ENCODE measurements at places on chromosomes 7 and 10. TPM values are rescaled to one million over a fixed set of nuclear protein-coding genes. Genes with fewer than 3 reads are reported as not detected.

Gene CALHM1
- total RNA-seq, result not detected

Gene C10orf62
- total RNA-seq, result not detected

Gene ICA1
- total RNA-seq, result 458 TPM

Gene ELMO1
- 74.2 TPM for total RNA-seq

Gene PDZD7
- total RNA-seq, result not detected

Gene SHTN1
- total RNA-seq, result 13.3 TPM

Gene TRIM73
- 22.8 TPM for total RNA-seq

Gene TBC1D12
- total RNA-seq, result 12.9 TPM

Gene PTN
- total RNA-seq, result 47.4 TPM

Gene ACTL6B
- total RNA-seq, result not detected

Gene TMEM176A
- 35.8 TPM for total RNA-seq

Gene GPR141
- total RNA-seq, result 7.1 TPM

Gene NKX2-3
- 2.8 TPM for total RNA-seq

Gene OGDHL
- 3.7 TPM for total RNA-seq

Gene ERVW-1
- not detected for total RNA-seq

Gene LRRC4
- total RNA-seq, result 61.8 TPM

Gene ADAMTS14
- total RNA-seq, result not detected

Gene CALML3
- total RNA-seq, result not detected

Gene CUBN
- 3.1 TPM for total RNA-seq

Gene CABCOCO1
- total RNA-seq, result not detected

- no peak for DNase-seq
Observed at GRCh38 chr10:124155781-124156435, 62.5 kb upstream of the CHST15 start.

GRCh38 chr7:22875470-22875869 is 52.8 kb upstream of the TOMM7 start:
- no peak for DNase-seq

DNA sequence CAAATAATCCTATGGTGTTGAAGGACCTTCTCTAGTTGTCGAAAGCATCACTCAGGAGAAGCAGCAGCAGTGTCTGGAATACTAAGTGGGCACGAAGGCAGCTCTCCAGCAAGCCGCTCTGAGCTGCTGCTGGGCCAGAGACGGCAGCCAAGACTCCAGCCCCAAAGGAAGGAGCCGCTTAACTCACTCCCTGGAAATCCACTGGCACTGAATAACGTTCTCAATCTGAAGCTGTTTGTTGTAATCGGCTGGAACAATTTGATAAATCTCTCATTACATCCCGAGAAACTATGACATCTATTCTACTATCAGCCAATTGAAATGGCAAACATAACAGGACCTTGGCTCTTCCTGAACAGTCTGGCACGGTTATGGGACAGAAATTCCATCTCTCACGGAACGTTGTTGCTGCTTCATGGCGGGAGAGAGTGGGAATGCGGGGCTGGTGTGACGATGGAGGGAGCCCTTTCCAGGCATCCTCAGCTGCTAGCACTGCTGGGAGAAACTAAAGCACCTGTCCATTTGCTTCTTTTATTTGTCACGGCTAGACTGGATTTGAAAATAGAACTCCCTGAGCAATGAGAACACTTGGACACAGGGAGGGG is 331.5 kb upstream of the RNF32 start:
- peak; percentile 6 for DNase-seq

DNA sequence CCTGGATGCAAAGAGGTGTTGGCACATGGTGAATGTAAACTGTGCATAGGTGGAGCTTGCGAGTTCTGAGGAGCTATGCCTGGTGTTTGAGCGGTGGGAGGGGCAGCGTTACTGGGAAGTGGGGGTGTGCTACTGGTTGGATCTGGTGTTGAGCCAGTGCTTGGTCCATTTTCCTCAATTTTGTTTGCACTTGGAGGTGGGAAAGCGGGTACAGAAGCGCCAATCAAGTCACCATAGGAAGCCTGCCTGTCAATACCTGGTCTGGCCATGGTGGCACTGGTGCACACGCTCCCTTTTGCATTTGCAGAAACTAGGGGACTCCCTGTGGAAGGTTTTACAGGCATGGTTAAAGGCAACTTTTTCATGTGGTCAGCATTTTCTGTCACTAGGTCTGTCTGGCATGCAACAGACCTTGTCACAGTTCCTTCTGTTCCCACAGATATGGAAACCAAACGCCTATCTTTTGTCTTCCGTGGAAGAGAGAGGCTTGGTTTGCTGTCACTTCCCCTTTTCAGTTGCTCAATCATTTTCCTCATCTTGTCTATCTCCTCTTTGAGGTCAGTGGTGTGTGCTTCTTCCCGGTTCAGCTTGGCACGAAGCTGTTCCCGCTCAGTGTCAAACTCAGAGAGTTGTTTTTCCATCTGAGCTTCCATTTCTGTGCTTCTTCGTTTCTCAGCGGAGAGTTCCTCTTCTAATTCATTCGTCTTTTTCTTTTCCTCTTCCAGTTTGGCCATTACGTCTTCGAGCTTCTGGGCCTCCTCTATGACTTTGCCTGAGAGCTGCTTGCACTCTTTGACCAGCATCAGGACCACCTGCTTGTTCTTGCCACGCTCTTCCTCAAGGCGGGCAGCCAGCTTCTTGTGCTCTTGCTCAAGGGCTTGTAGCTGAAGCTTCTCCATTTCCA is 81.1 kb downstream of the CTTNBP2 start:
- no peak for DNase-seq

DNA sequence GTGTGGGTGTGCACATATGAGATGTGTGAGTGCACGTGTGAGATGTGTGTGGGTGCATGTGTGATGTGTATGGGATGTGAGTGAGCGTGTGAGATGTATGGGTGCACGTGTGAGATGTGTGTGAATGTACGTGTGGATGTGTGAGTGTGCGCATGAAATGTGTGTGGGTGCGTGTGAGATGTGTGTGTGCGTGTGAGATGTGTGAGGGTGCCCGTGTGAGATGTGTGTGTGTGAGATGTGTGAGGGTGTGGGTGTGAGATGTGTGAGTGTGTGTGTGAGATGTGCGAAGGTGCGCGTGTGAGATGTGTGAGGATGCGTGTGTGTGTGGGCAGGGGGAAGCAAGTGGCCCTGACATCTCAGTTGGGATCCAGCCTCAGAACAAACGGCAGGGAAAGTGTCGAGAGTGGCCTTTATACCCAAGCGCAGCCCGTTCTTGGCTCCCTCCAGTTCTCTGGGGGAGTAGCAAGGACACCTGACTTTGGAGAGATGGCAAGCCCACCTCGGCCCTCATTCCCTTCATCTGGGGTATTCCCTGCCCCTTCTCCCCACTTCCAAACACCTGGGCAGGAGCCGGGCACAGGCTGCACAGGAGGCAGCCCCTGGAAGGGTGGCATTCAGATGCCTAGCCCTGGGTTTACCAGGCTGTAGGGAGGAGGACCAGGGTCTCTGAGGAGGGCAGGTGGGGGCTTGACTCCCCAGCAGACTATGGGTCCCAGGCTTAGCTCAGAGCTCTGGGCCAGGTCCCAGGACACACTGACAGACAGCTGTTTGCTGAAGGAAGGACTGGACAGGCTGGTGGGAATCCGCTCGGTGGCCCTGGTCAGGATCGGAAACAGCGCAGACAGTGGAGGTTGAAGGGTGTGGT is 31.6 kb downstream of the PPIF start:
- DNase-seq, result no peak

GRCh38 chr10:116838143-116838725 is 11.1 kb upstream of the ENO4 start:
- DNase-seq, result no peak

GRCh38 chr7:133293384-133294160 is 40.7 kb downstream of the EXOC4 start:
- no peak for DNase-seq

DNA sequence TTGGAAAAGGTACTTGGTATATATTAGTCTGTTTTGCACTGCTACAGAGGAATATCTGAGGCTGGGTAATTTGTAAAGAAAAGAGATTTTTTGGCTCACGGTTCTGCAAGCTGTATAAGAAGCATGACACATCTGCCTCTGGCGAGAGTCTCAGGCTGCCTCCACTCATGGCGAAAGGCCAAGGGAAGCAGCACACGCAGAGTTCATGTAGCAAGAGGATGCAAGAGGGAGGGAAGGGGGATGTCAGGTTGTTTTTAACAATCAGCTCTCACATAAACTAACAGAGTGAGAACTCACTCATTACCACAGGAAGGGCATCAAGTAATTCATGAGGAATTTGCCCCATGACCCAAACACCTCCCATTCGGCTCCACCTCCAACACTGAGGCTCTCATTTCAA is 484.8 kb upstream of the DPP6 start:
- peak; percentile 78 for DNase-seq

GRCh38 chr10:24340883-24341282 is 131.9 kb downstream of the KIAA1217 start:
- DNase-seq, result no peak

- no peak for DNase-seq
Observed at GRCh38 chr10:71448146-71448545, 51.4 kb downstream of the CDH23 start.

DNA sequence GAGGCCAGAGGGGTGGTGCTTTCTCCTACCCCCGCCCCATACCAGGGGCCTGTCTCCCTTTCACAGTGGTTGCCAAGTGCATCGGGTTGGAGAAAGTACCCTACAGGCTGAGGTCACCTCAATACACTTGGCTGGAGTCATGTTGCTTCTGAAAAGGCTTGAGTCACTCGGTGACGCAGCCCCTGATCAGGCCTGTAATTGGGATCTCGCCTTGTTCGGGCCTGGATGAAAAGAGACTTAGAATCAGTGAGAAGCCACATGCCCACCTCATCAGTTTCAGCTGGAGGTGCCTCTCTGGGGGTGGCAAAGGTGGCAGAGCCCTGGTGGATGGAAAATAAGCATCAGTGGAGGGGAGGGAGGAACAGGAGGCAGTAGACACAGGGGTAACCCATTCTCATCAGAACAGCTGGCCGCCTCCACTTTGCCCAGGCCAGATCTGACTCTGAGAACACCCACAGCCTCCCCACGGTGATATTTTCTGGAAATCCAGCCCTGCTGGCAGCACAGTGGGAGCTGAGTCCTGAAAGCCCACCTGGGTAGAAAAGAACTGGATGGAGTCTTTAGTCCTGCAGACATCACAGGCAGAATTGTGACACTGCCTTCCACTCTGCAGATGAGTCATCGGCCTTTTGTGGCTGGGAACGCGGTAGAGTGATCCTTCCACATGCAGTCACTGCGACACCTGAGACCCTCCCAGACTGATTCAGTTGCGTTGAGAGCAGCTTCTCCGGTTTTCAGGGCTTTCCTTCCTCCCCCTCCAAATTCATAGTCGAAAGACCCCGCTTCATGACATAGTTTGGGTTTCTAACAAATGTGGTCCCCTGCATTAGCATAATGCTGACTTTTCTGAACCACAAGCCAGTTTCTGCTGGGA is 108.0 kb downstream of the GRK5 start:
- DNase-seq, result no peak

- no peak for DNase-seq
Observed at GRCh38 chr7:50203521-50203920, 101.0 kb upstream of the IKZF1 start.

DNA sequence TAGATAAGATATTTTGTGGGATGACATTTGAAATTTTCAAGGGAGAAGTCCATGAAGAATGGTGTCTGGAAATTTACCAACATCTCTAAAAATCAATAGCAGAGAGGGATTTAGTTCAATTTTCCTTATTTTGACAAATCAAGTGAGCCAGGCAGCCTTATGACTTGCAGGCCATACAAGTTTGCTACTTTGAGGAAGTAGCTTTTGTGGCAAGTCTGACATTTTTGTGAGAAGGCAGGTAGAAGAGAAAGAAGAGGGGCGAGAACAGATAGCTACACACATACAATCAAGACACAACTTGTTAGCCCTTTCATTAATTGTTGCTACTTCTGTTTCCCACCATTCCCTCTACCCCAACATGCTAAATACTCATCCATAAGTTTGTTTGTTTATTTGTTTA is 74.5 kb upstream of the OIT3 start:
- no peak for DNase-seq

GRCh38 chr10:86673827-86674581 is 5.7 kb downstream of the LDB3 start:
- no peak for DNase-seq

GRCh38 chr7:20033621-20034400 is 183.4 kb downstream of the MACC1 start:
- no peak for DNase-seq

GRCh38 chr10:118692872-118693271 is 61.9 kb downstream of the CACUL1 start:
- DNase-seq, result no peak

- DNase-seq, result peak; percentile 12
Observed at GRCh38 chr7:22697876-22698606, 29.0 kb upstream of the IL6 start.

GRCh38 chr7:150620061-150620460 is 12.1 kb downstream of the GIMAP6 start:
- no peak for DNase-seq

DNA sequence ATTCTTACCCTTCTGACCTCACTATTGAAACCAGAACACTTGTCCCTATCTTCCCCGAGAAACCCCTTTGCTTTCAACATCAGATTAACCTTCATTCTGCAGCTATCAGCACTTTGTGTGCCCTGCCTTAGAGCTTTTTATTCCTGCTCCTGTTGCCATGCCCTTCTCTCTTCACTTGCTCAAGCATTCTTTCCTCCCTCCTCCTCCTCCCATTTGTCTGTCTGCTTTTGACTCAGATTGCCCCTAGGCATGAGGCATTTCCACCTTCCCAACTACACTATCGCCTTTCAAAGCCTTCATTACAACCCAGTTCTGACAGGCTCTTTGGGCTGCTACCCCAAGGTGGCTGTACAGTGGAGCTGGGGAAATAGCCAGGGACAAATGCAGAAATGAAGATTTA is 143.3 kb downstream of the SLC25A13 start:
- no peak for DNase-seq

DNA sequence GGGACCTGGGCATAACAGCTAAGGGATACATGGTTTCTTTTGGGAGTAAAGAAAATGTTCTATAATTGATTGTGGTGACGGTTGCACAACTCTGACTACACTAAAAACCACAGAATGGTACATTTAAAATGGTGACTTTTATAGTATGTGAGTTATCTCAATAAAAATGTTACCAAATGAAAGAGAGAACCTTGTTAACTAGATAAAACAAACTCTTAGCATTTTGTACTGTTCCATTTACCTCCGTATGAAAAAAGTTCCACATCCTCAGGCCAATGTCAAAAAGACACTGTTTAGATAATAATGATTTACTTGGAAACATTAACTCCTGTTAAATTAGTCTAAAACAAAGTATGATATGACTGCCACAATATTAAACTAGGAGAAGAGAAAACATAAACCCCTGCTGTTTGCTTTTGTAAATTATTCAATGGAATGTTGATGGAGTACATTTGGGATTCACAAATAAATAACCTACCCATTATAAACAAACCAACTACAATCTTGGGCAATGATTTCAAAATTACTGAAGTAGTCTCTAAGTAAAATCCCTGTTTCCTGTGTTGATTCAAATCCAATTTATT is 60.7 kb downstream of the SMURF1 start:
- DNase-seq, result no peak

DNA sequence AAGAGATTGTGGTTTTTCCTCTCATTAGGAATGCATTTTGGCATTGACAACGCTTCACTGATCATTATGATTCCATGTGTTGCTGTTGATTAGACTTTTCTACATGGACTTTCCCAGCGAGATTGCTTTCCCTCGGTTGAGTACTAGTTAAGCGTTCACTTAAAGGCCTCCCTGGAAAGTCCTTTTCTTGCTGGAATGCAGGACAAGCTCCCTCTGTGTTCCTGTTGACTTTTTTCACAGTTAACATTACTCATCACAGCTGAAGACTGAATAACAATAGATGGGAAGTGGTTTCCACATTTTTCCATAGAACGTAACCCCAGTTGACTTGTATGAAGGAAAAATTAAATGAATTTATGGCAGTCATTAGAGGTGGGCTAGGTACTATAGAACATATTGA is 2.6 kb upstream of the CAV1 start:
- DNase-seq, result peak; percentile 23
